CD4-positive, alpha-beta T cell (primary cell): ENCODE measurements at places on chromosomes 3 and 15.

- DNase-seq, result no peak
Measured at GRCh38 chr15:92205255-92205739, 188.4 kb upstream of the ST8SIA2 start.

- DNase-seq, result no peak
Measured at GRCh38 chr3:137468446-137468845, 295.7 kb upstream of the SOX14 start.

- DNase-seq, result no peak
Measured at GRCh38 chr3:81545572-81545971, 215.9 kb downstream of the GBE1 start.

DNA sequence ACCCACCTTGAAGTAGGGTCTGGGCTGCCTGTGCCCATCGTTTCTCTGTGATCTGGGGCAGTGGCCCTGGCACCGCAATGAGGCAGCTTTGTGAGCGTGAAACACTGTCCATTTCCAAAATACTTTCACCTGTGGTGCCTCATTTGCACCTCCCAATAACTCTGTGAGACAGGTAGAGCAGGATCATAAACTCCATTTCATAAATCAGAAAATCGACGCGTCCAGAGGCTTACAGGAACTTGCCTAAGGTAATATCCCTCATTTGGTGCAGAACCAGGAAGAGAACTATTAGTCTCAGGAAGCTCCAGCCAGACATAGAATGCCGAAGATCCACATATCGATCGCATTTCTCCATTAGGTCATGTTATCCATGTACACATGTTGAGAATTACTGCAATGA lies 38.2 kb upstream of the SEMA4B start:
- no peak for DNase-seq

- no peak for DNase-seq
Measured at GRCh38 chr3:154851644-154852043, 228.5 kb upstream of the MME start.

GRCh38 chr3:99536555-99537314 lies 101.7 kb upstream of the COL8A1 start:
- DNase-seq, result no peak

DNA sequence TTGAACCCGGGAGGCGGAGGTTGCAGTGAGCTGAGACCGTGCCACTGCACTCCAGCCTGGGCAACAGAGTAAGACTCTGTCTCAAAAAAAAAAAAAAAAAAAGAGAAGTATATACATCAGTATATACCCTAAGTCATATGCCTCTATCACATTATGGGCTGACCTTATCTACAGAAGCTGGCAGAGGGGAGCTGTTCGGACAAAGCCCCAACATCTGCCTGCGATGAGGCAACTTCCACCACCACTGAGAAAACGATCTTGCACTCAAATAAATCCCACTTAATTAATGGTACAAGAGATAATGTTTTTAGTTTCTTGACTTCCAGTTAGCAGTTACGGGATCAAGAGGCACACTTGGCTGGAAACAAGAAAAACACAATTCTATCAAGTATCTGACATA lies 2.2 kb downstream of the GLT8D1 start:
- DNase-seq, result no peak

- DNase-seq, result no peak
Measured at GRCh38 chr3:141407047-141407446, 38.7 kb downstream of the ZBTB38 start.

DNA sequence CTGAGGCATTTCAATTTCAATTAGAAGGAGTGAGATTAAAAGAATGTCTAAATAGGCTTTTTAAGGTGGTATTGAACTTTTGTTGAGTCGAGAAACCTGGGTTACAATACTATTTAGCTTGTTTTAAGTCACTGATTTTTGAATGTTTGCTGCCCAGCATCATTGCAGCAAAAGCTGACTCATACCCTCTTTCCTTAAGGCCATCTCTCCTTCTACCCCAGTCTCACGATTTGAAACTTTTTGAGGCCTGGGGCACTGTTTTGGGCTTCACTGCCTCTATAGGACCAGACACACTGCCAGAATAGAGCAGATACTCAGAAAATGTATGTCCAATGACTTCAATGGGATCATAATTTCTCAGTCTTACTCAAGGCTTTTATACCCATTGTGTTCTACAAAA lies 319.6 kb upstream of the TGFBR2 start:
- no peak for DNase-seq

- DNase-seq, result no peak
Measured at GRCh38 chr3:37458162-37459120, 284.1 kb upstream of the LRRFIP2 start.

- no peak for DNase-seq
Measured at GRCh38 chr3:13693441-13693840, 144.5 kb downstream of the FBLN2 start.

GRCh38 chr3:186930641-186931531 lies 560 bp downstream of the ST6GAL1 start:
- DNase-seq, result peak; percentile 66

- DNase-seq, result no peak
Measured at GRCh38 chr15:44315126-44315525, 26.6 kb downstream of the GOLM2 start.

DNA sequence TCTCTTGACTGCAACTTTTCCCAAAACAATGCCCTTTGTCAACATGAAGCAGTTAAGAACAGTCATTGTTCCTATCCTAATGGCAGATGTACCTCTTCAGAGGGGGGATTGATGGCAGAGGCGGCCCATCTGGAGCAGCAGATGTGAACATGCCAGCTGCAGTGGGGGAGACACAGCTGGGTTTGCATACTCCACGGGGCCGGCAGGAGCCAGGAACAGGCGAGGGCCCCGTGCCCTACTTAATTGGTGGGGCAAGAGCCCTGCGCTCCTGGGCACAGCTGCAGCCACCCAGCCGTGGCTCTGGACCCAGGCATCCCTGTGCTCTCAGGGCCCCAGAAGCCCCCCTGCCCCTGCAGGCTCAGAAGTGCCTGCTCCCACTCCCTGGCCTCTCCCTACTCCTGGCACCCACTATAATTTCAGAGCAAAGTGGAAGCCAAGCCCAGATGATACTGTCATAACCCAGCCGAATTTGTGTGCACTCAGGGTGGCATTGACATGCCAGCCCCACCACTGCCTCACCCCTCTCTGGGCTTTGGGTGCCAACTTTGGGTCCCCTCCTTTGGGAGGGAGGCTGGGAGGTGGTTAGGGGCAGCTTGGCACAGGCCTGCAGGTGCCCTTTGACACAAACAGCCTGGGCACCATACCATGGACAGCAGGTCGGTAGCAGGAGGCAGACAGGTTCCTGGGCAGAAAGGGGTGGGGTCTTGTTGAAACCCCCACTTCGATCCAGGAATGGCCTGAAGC lies 34.6 kb downstream of the ROPN1B start:
- no peak for DNase-seq

DNA sequence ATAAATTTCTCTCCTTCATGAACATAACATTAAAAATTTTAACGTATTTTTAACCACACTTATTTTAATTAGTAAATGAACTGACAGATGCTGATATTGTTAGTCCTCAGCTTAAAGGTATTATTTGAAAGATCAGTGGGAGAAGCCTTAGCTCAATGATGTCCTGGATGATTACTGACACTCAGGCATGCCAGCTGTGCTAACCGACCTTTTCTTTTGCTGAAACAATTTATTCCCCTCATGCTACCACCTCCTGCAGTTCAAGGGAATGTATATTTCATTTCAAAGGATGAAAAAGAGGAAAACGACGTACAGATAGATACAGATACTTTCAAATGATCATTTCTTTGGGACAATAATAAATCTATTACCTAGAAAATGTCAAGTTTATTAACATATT lies 620.8 kb downstream of the FGF12 start:
- DNase-seq, result no peak

- DNase-seq, result no peak
Measured at GRCh38 chr3:58039601-58040000, 31.4 kb downstream of the FLNB start.

DNA sequence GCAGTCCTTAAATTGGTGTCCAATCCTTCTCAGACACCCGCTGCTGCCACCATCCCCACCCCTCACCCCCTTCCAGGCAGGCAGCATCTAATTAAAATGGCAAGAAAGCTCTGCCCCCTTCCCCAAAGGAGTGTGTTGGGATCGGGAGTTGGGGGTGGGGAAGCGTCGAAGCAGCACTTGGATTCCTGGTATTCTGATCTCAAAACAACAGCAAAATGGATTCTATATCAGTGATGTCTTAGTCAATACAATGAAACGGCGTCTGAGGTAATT lies 1.4 kb downstream of the TNIK start:
- no peak for DNase-seq

DNA sequence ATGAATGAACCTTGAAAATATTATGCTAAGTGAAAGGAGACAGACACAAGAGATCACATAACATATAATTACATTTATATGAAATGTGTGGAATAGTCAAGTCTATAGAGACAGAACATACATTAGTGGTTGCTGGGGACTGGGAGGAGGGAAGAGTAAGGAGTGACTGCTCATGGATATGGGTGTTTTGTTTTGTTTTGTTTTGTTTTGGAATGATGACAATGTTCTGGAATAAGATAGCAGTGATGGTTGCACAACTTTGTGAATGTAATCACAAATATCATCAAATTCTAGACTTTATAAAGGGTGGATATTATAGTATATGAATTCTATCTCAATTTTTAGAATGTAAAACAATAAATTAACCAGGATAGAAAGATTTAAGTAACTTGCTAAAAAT lies 57.4 kb upstream of the PHLDB2 start:
- no peak for DNase-seq

DNA sequence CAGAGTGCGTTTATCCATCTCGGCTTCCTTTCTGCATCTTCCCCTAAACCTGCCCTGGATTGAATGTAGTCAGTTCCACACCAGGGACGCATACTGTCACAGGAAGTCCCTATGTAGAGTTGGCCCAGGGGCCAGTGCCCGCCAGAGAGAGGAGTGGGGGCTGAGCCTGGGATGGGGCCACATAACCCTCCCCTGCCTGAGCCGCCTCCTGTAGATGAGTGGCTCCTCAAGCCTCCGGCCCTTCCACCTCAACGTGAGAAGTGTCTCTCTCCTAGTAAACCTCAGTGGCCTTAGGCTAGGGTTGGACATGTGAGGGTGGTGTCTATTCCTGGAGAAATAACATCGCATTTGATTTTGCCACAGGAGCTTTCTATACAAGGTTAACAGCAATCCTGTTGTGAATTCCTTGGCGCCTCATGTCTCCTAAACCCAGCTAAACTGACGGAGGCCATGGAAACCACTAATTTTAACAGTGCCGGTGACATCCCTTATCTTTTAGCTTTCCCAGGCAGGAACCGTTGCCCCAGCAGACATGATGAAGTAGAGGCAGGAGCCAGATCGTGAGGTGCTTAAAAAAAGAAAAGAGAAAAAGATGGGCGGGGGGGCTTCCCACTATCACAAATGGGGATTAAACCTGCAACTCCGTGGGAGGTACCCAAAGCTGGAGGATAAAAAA lies 171.1 kb downstream of the CHDH start:
- no peak for DNase-seq

DNA sequence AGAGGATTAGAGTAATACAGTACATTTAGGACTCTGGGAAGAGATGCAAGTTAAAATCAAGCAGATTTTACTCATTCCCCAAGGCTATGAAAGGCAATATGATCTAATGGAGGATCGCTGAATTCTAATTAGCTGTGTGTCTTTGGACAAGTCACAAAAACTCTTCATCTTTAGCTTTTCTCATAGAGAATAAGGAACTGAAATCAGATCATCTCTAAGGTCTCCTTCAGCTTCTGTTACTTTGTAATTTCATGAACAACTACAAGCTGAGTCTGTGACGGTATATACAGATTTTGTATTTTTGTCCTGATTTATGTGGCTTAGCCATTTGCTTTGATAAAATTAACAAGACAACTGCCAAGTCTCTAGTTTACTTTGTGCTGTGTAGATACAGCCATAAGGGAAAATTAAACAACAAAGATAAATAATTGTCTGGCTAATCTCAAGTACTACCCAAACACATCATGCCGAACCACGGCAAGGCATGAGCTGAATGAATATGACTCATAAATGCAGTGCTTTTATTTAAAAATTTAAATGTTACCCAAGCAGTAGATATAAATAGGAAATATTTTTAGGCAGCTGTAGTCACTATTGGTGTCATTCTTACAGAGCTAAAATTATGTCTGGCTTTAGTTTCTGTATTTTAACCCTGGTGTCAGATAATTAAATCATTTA lies 81.5 kb downstream of the GAP43 start:
- DNase-seq, result no peak

- no peak for DNase-seq
Measured at GRCh38 chr15:72907733-72908132, 124.2 kb upstream of the ADPGK start.

GRCh38 chr3:160159341-160159740 lies 65.9 kb upstream of the C3orf80 start:
- no peak for DNase-seq

DNA sequence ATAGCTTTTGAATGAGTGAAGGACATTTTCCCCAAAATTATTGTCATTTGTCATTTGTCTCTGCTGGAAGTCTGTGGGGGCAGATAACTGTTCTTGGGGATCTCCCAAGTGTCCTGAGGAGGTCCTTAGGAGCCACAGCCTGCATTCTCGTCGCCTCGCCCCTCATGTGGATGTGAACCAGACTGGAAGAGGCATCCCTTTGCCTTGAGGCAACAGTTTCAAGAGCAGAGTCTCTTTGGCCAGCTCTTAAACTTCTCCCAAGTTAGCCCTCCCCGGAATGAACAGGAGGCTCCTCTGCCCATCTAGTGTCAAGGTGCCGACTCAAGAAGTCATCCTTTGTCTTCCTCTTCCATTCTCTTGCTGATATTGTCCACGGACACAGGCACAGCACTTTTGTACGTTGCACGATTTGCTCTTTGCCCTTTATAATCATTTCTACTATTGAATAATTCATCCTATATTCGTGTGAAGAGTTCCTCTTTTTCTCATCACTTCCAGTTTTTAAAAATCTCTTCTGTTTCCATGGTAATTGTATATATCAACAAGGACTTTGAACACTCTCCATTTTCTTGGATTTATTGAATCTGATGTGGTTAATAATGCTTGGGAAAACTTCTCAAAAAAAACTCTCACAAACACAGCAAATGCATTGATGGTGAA lies 40.8 kb upstream of the CD47 start:
- DNase-seq, result no peak

GRCh38 chr3:173553635-173554280 lies 156.2 kb downstream of the NLGN1 start:
- no peak for DNase-seq

- no peak for DNase-seq
Measured at GRCh38 chr15:92600856-92601255, 54.7 kb downstream of the FAM174B start.

DNA sequence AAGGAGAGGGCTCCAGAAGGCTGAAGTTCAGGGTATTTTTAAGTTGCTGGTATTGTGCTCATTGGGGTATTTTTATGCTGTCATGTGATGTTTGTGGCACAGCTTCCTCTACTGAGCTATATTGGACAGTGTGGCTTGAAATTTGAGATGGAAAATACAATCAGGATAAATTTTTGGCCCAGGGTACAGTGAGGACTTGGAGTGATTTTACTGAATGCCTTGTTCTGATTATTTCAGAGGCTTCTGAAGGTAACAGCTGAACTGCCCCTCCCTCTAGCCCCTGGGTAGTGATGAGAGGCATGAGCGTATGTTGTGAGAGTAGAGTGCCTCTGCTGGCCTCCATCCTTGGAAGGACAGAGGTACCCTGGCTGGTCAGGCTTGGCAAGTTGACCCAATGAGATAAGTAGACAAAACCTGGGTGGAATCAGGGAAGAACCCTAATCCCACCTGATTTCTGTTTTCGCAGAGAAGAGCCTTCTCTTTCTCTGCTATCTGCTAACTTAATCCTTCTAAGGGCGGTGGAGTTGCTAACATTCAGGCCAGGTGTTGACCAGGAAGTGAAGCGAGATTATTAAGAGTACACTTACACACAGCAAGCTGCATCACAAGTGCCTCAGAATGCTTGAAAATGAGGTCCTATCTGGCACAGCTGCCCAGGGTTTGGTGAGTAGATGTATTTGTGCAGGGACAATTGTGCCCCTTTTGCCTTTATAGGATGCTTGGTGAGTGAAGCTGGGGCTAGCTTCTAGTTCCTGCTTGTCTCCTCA lies 98.1 kb upstream of the CLSTN2 start:
- DNase-seq, result no peak
